ENCODE measurements at places on chromosomes 11 and 22. TPM values are rescaled to one million over a fixed set of nuclear protein-coding genes. Genes with fewer than 3 reads are reported as not detected.

DNA sequence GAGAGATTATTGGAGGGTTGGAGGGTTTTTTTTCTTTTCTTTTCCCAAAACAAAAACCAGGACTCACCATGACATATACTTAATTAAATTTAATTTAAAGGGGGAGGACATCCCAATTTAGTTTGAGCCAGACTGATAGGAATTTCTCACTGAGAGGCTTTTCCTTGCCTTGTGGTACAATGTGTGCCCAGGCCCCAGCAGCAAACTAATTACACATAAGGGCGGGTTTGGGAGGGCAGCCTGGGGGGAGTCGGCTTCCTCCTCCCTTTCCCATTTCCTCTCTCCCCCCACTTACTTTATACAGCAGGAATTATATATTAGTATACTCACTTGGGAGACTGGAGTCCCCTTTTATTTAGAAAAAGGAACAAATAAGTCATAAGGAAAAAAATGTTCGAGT lies 2.9 kb downstream of the TEAD1 start:
- peak; percentile 44 for DNase-seq

DNA sequence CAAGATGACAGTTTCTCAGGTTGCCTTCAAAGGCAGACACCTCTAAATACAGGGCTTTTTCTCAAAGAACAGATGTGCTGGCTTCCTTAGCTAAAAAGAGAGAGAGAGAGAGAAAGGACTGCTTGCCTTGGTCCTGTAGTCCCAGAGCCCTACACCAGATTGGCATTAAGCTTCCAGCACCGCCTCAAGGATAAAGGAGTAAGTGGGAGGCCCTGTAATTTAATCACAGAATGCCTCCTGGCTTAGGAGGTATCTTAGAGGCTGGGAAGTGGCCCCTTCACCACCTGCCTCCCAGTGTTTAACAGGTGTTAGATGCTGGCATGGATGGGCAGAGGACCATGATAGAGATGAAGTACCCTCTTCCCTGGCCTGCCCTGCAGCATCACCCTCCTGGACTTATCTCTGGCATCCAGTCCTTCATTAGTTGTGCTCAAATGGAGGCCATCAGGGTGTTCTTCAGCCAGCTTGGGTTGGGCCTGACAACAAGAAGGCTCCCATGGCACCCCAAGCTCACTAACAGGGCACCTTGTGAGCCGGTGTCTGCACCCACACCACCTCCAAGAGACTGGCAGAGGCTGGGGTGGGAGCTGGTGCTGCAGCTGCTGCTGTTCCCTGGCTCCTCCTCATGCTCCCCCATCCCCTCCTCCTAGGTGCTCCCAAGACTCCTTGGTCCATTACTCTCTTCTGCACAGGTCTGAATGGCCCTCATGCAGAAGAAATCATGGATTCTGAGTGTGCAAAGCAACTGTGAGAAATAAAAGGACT lies 32.5 kb downstream of the ABCC8 start:
- no peak for DNase-seq

The MUC6 gene
- not detected for total RNA-seq

- no peak for DNase-seq
Measured at GRCh38 chr22:42785706-42786499, 65.2 kb upstream of the A4GALT start.

The DNAJB13 gene
- total RNA-seq, result not detected

The EXT2 gene
- total RNA-seq, result 50.9 TPM
